Thoracic aorta (tissue), 2 donors: ENCODE measurements at places on chromosomes 12 and 14. TPM values are rescaled to one million over a fixed set of nuclear protein-coding genes. Genes with fewer than 3 reads are reported as not detected.

The KCNA5 gene
- 58.8 TPM for total RNA-seq

The KLRF1 gene
- 0.54 TPM for total RNA-seq

The GUCY2C gene
- total RNA-seq = not detected

The GAS2L3 gene
- total RNA-seq = 9.3 TPM

- DNase-seq = no peak
Measured at GRCh38 chr12:98701166-98701565, 56.1 kb downstream of the APAF1 start.

- DNase-seq = no peak
Measured at GRCh38 chr12:48813465-48814261, 4.6 kb upstream of the CACNB3 start.

- DNase-seq = no peak
Measured at GRCh38 chr12:87439990-87440827, 589.0 kb downstream of the C12orf50 start.

DNA sequence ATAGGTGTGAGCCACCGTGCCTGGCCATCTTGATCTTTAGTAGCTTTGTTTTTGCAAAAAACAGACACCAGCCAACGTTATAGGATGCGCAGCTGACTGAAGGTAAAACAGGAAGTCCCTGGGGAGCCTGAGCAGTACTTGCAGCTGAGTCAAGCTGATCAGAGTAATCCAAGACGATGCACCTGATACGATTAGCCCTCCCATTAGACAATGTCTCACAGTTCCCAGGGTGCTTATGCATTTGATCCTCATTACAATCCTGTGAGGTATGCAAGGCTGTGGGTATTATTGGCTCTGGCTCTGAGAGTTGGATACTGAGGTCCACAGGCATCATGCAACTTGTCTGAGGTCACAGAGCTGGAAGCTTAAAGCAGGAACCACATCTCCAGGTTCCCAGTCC is 8.1 kb downstream of the KRT18 start:
- DNase-seq = no peak

- DNase-seq = no peak
Measured at GRCh38 chr12:89424389-89424788, 72.1 kb upstream of the DUSP6 start.

DNA sequence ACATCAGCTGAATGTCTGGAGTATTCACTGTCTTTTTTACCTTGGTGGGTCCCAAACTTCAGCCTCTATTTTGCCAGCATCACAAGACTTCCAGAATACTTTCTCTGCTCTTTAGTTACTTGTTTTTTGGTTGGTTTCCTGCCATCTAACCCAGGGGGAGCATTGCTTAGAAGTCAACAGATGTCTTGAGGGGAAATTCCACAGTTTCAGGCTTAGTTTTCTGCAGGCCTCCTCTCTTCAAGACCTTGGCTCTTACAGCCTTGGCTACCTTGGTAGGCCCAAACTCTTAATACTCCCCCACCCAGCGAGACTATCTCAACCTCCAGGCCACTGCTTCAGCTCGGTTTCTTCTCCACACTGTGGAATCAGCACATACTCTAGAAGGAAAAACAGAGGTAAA is 41.7 kb downstream of the NEDD1 start:
- DNase-seq = no peak
